Frontal cortex (tissue), 4 donors: ENCODE measurements at places on chromosomes 2 and 18. TPM values are rescaled to one million over a fixed set of nuclear protein-coding genes. Genes with fewer than 3 reads are reported as not detected.
A peak's percentile ranks its signal among the peaks of the same experiment; 100 is the strongest.

MBD1 gene
- total RNA-seq: 51.4 TPM

TCF23 gene
- total RNA-seq: not detected

ALLC gene
- total RNA-seq: under 0.01 TPM

LAMA1 gene
- 12.2 TPM for total RNA-seq

DHRS9 gene
- total RNA-seq: 0.82 TPM

MRO gene
- 0.82 TPM for total RNA-seq

DNA sequence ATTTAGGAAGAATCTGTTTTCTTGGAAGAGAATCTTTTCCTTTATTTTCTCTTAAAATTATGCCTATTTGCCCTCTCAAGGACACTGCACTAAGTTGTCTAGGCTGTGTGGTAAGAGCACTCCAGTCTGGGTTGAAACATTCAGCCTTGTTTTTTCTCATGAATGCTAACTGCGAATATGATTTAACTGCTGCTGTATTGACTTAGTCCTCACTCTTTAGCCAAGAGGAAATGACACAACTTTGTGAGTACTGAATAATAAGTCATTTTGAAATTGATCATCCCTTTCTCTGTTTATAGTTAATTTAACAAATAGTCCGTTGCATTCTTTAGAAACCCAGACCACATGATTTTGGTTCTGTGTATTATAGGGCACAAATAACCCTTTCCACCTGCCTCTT is 4.5 kb upstream of the RND3 start:
- DNase-seq: no peak

DNA sequence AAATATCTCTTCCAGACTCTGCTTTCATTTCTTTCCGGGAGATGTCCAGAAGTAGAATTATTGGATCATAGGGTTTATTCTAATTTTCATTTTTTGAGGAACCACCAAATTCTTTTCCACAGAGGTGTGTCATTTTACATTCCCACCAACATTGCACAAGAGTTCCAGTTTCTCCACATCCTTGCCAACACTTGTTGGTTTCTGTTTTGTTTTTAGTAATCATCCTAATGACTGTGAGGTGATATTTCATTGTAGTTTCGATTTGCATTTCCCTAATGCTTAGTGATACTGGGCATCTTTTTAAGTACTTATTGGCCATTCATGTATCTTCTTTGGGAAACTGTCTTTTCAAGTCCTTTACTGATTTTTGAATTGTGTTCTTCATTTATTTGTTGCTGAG is 513.1 kb downstream of the PARD3B start:
- no peak for DNase-seq

DNA sequence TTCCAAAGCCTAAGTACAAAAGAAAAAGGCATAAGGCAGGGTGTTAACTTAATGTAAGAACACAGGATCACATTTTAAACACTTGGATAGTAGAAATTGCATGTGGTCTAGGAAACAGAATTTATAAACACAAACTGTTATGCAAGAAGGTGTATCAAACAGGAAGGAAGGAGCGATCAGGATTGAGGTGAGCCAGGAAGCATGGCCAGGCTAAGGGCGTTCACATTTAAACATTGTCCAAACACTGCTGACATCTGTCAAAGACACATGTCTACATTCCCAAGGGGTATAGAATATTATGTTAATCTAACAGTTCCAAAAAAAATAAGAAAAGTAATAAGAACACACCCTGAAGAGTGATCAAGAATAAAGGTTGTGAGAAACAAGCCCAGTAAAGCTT is 71.3 kb downstream of the CCDC141 start:
- no peak for DNase-seq

GRCh38 chr2:185012643-185013042 is 414.3 kb downstream of the ZNF804A start:
- no peak for DNase-seq

DNA sequence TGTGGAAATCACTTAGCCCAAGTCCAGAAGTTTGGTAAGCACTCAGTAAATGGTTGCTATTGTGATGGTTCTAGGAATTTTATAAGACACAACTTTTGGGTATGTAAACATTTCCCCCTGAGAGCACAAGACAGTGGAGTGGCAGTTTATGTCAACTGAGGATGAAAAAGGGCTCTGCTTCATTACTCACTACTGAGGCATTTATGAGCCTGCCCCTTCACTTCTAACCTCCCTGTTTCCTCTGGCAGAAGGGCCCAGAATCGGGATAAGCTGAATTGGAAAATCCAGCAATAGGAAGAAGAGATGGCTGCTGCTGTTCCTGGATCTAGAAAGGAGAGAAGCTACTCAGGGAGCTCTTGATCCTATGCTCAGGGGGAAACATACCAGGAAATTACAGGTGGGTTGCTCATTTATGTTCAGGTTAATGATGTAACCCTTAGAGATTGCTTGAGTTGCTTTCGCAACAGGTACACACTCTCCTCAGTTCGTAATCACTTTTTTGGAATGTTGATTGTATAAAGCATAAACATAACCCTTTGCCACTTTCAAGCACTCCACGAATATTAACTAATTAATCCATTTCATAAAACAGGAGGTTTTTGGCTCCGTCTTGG is 46.3 kb downstream of the ADCYAP1 start:
- DNase-seq: no peak

DNA sequence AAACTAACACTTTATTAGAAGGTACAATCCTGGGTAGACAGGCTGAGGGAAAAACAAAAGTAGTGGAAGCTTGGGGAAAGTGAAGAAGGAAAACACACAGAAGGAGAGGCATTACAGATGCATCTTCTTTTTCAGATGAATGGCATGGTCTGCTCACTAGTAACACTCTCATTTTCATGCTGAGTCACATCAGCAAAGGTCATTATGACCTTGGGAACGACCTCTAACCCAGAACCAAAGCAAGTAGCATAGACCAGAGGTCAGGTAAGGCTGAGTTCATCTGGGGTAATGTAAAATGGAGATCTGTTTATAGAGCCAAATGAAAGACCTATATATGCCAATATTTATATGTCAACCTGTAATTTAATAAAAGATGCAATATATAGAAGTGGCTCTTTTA is 294.4 kb upstream of the LRRTM4 start:
- no peak for DNase-seq

DNA sequence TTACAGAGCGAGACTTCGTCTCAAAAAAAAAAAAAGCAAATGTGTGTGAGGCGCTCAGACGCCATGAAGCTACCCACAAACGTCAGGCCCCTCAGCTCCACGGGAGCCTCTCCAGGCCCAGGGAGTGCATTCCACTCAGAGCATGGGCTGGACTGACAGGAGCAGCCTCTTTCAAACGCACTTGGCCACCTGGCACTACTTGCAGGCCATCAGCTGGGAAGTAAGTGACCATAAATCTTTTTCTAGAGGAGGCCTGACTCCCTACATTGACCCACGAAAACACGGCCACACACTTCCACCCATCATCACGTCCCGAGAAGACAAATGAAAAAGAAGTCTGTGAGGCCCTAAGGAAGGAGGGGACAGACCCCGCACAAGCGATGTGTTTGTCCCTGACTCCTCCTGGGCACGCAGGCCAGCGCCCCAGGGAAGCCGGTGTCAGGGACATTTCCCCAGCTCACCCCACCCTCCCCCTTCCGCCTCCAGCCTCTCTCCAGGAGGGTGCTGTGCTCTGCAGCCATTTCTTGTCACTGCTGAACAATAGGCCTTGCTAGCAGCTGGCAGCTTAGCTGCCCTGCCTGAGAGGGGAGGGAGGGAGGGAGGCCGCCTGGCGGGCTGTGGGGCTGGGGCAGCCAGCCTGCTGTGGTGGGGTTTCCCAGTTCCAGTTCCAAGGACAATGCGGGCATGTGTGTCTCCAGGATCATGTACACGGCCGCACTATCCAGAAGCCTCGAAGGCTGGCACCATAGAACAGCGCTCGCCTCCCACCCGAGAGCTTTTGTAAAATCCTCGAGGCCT is 26.6 kb downstream of the SERTAD2 start:
- peak; percentile 58 for DNase-seq

- no peak for DNase-seq
Observed at GRCh38 chr2:236261452-236261851, 2.8 kb downstream of the ASB18 start.

DNA sequence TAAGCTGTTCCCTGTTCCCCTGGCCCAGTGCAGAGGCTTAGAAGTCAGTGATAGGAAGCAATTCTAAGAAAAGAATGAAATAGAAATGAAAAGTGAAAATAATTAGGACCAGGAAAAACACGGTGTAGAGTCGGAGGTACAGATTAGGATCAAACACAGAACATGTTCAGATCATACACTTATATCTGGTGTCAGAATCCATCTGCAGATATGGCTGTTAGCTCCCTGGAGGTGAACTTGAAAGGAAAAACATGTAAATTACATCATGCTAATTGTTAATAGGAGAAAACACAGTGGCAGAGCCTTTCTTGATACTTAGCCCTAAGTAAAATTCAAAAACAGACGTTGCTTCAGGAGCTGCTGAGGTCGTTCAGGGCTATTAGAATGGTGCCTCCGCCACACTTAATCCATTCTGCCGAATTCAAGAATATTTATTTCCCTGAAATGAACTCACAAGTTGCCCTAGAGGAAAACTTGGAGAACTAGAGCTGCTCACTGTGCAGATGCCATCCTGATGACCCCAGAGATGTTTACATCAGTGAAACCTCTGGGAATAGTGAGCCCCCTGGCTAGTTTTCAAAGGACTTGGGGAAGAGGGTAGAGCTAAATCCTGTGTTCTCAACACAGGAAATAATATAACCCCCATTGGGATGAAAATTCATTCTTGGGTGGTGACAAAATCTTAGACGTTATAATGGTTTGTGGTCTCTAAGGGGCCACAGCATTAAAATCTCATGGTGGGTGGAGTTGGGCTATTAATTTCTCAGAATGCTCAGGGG is 27.5 kb downstream of the LPIN1 start:
- no peak for DNase-seq

GRCh38 chr2:107001964-107002696 is 116.2 kb upstream of the ST6GAL2 start:
- DNase-seq: no peak

GRCh38 chr2:209525331-209525730 is 101.5 kb downstream of the MAP2 start:
- DNase-seq: no peak

GRCh38 chr2:169734169-169734847 is 676 bp downstream of the KLHL23 start:
- peak; percentile 58 for DNase-seq

DNA sequence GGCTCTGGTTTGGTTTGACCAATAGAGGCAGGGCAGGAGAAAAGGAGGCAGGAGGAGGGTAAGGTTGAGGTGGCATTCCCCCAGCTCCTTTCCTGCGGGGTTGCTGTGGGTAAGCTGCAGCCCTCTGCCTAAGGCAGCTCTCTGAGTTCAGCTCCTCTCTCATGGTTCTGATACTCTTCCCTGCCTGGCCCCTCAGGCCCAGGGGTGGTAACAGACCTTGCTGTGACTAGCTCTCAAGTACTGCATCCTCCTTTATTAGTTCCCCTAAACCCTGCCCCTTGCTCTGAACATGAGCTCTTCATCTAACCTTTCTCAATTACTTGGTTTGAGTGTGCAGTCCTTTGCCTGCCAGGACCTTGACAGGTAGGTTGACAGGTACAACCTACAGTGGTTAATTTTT is 205.5 kb downstream of the SLC4A3 start:
- no peak for DNase-seq

DNA sequence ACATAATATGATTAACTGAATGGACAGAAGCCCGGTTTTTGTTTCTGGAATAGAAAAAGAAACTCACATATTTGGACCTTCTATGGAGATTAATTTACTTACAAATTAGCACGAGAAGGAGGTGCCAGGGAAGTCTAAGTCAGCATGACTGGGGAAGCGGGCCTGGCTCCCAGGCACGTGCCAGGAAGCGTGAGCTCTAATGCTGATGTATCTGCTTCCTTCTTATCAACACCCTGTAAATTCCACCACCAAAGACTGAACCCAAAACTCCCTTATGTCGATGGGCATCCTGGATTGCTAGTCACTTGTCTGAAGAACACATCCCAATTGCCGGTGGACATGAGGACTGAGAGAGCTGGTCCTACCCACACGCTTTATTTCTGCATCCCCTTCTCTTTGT is 134.5 kb downstream of the GALNT14 start:
- DNase-seq: no peak

DNA sequence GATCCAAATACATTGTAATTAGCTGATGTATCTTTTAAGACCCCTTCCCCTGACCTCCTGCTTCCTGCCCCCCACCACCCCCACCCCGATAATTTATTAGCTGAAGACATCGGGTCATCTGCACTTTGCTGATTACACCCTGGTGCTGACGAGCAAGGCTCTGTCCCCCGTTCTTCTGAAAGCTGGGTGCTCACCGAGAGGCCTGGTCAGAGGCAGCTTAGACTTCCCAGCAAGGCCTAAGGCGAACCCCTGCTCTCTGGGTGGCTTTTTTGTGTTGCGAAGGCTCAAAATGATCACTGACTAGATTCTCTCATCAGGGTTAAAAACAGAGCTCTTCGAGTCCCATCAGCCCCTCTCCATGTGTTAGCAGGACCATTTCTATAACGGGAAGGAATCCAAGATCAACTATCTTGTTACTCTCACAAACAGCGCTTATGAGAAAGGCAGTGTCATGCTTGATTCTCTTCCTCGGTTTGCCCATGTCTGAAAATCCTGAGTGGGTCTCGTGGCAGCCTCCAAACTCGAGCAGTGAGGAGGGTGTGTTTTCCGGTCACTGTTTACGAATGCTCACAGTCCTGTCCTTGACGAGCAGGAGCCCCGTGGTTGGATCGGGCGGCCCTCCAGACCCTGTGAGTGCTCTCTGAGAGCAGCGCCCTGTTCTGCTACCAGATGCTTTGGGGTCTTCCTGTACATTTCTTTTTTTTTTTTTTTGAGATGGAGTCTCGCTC is 201.6 kb downstream of the HDAC4 start:
- DNase-seq: no peak

DNA sequence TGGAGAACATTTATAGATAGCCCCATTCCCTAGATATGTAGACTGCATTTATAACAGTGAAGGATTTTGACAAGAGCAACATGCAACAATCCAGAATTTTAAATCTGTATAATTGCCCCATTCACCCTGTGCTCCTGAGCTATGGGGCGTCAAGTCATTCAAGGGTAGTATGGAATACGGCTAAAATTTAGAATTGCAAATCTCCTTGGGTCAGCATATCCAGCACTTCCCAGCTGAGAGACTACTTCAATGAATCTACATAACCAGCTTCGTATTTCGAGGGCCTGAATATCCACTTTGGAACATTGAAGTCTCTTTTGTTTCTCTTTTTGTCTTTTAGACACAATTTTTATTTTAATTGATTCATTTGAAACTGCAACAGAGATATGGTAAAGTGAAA is 28.4 kb upstream of the ACVR1C start:
- DNase-seq: no peak

- peak; percentile 47 for DNase-seq
Observed at GRCh38 chr2:238238766-238239542, 884 bp downstream of the HES6 start.

DNA sequence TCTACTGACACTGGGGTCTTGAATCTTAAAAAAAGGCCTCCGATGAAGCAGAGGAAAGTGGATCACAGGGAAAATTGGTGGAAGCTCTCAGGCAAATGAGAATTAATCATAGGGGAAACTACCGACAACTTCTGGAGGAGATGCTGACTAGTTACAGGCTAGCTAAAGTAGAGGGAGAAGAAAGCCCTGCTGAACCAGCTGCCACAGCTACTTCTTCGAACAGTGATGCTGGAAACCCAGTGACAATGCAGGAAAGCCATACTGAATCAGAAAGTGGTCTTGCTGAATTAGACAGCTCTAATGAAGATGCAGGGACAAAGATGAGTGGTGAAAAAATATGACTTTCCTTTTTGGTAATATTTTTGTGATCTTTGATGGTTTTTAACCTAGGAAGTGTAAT is 44.9 kb upstream of the SLC3A1 start:
- DNase-seq: no peak

GRCh38 chr2:102258386-102259074 is 52.8 kb upstream of the IL1RL1 start:
- no peak for DNase-seq
